Hematopoietic multipotent progenitor cell (in vitro differentiated cells): ENCODE measurements at places on chromosomes 7 and 10. TPM values are rescaled to one million over a fixed set of nuclear protein-coding genes. Genes with fewer than 3 reads are reported as not detected.

KIAA1217 gene
- not detected for total RNA-seq

LAMB4 gene
- not detected for total RNA-seq

ODAD2 gene
- 1.1 TPM for total RNA-seq

CELF2 gene
- 201 TPM for total RNA-seq

AKR1C8 gene
- under 0.01 TPM for total RNA-seq

LIPF gene
- total RNA-seq = not detected
